Testis (tissue), 5 donors: ENCODE measurements at places on chromosomes 5 and 9. TPM values are rescaled to one million over a fixed set of nuclear protein-coding genes. Genes with fewer than 3 reads are reported as not detected.

Gene IRGM
- total RNA-seq, result 2.7 TPM

Gene ARL15
- 88.6 TPM for total RNA-seq

Gene SHOC1
- 36.8 TPM for total RNA-seq

- peak; percentile 10 for DNase-seq
Measured at GRCh38 chr9:138025417-138025816, 147.8 kb downstream of the CACNA1B start.

GRCh38 chr5:180271221-180271620 lies 20.7 kb downstream of the MAPK9 start:
- DNase-seq, result no peak

Gene FCN2
- 0.43 TPM for total RNA-seq

DNA sequence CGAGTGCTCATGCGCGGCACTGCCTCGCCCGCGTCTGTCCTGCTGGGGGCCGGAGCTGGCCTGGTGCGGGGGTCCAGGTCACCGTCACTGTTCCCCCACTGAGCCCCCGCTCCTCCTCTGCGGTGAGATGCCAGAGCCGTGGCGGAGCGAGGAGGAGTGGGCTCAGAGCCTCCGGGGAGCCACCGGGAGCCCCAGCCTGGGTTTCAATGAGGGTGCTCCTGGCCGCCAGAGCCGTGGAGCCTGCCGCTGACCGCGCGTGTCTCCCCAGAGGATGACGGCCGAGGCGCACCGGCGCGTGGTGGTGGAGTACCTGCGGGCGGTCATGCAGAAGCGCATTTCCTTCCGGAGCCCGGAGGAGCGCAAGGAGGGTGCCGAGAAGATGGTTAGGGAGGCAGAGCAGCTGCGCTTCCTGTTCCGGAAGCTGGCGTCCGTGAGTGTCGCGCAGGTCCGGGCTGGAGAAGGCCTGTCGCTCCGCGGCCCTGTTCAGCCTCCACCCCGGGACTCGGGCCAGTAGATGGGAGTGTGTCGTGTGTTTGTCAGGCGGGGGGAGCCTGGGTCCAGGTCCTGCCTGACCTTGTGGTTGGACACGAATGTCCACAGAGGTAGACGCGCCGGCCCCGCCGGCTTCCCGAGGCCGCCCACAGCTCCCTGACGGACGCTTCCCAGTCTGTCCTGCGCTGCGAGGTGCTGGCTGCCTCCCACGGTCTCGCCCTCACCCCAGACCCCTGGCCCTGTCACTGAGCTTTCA lies 22.0 kb downstream of the EXOC3 start:
- DNase-seq, result no peak

Gene CCNO
- total RNA-seq, result 13.8 TPM

DNA sequence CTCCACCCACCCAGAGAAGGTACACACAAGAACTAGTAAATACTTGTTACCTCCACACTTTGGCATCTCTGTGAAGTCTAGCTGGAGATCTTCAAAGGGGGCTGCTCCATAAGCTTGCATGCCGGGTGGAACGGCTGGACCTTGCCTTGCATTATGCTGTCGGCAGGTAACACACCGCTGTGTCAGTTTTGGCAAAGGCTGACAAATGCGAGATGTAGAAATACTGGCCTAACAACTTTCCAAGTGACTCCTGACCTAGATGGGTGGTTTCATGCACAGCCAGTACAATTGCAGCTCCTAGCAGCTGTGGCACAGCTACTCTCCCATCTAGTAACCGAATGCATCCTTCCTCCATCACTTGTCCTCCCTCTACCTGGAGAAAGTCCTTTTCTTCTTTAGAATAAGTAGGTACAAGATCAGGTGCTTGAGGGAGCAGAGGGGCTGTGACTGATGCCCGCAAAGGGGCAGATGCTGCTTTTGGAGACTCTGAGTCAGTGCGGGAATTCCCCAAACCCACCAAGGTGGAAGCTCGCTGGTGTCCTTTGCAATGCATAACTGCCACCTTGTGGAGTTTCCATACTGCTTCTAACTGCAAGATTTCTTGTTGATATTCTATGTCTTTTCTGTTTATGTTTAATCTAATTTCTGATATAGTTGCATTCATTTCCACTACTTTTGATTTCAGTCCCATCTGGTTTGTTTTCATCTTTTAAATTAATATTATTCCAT lies 78.4 kb downstream of the TMEM161B start:
- DNase-seq, result no peak

DNA sequence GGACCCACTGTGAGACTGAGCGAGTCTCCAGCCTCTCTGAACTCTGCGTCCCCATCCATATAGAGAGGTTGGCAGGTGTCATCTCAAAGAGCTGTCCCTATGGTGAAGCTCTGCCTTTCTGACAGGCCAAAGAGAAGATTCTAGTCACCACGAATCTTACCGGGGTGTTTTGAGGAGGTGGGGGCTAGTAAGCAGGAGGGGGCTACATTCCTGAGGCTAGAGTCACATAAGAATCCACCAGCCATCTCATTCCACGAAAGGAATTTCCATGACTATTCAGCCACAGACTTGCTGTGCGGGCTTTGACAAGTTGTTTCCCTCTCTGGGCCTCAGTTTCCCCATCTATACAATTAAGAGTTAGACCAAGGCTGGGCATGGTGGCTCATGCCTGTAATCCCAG lies 16.3 kb downstream of the PDGFRB start:
- no peak for DNase-seq

- DNase-seq, result no peak
Measured at GRCh38 chr9:811106-811531, 30.4 kb upstream of the DMRT1 start.

Gene IL9
- total RNA-seq, result not detected

Gene GPR150
- total RNA-seq, result 0.87 TPM

GRCh38 chr5:10524376-10525123 lies 39.3 kb upstream of the ANKRD33B start:
- DNase-seq, result no peak

Gene F2RL2
- total RNA-seq, result not detected

Gene RASGRF2
- 11.3 TPM for total RNA-seq

Gene WHRN
- total RNA-seq, result 181 TPM

GRCh38 chr9:135488527-135488926 lies 8.9 kb downstream of the PPP1R26 start:
- DNase-seq, result no peak

DNA sequence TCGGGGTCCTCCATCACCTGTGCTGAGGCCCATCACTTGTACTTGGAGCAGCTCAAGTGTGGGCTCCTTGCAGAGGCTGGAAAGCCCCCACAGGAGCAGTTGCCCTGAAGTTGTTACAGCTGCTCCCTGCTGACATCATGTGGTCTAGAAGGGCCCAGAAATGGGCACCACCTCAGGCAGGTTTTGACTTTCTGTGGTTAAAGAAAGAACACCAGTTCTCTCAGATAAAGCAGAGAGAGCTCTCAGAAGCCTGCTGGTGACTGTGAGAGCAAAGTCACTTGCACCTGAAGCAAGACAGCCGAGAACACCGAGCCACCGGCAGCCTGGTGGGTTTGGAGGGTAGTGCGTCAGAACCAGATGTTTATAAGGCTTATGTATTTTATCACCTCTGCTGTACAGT lies 70.4 kb downstream of the MVB12B start:
- no peak for DNase-seq

DNA sequence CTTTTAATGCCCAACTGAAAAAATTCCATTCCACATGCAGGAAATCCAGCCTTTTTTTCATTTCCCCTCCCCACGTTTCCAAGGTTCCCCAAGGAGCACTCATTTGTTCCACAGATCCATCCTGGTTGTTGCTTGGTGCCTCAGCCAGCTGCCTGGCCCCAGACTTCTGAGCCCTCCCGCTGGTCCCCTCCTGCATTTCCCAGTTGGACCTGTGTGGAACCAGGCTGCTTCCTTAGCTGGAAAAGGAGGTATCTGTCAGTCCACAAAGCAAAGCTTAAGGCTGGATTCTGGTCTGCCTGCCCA lies 44.8 kb downstream of the ANGPTL2 start:
- DNase-seq, result no peak
